ENCODE measurements at places on chromosomes 1 and 21.

DNA sequence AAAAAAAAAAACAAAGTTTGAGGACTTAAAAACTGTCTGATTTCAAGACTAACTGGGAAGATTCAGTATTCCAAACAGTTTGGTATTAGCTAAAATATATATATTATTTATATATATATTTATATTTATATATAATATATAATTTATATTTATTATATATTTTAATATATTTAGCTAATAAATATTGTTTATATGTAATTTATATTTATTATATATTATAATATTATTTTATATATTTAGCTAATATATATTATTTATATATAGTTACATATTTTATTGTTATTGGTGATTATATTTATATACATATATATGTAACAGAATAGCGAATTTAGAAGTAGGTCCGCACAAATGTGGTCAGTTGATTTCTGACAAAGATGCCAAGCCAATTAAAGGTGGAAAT, 480.2 kb upstream of the C1orf87 start:
- ATAC-seq: no peak

- ATAC-seq: peak; percentile 73
Measured at GRCh38 chr21:36260030-36260787, 59.8 kb upstream of the MORC3 start.

DNA sequence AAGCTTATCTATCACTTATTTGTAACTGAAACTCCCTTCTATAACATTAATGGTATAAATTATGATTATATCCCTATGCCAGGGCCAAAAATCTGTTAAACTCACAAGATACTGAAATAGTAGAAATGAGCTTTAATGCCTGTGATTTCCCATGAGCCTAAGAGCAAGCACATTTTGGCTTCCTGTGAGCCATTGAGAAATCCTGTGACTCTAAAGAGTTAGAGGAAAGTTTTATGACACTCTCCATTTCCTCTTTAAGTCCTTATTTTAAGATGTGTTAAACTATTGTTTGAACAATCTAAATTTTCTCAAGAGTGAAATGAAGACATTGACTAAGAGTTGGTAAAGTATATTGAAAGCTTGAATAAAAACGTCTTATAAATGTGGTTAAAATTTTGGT, 45.6 kb downstream of the SUCO start:
- ATAC-seq: no peak

GRCh38 chr21:38269576-38269936, 12.8 kb downstream of the KCNJ15 start:
- no peak for ATAC-seq

GRCh38 chr1:182410620-182411273, 10.3 kb upstream of the TEDDM1 start:
- no peak for ATAC-seq

DNA sequence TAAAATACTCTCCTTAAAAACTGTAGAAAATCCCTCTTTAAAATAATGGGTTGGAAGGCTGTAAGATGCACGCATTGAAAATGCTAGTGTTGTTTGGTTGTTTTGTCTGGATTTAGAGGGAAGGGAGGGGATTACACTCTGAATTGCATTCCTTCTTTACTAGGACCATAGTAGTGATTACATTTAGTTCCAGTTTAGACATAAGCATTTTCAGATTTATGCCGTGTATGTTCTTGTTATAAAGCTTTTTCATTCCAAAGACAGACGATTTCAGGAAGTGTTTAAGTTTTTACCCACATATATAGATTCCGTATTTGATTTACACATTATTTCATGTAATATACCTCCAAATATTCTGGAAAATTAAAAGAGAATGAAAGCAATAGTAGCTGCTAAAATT, 538.4 kb downstream of the PTPRC start:
- ATAC-seq: no peak

GRCh38 chr1:109623601-109624161, 4.0 kb downstream of the AMPD2 start:
- no peak for ATAC-seq

DNA sequence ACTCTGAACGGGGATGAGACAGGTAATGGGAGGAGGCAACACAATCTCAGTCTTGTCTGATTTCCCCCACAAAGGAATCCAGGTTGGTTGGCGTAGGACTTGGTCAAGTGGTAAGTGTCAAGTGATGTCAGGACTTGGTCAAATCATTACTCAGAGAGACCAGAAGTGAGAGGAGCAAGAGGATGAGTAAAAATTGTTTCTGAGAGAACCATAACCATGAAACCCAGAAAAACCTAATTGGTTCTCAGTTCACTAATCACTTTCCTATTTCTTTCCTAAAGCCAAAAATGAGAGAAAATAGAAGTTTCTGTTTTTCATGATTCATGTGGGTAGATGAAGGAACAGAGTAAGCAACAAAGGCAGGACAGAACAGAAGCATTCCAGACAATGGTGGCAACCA, 5.0 kb downstream of the PHC2 start:
- ATAC-seq: no peak
